Activated CD4-positive, alpha-beta T cell treated with anti-CD3 and anti-CD28 coated beads for 4 hours (primary cell): ENCODE measurements at places on chromosomes 7 and 10.

DNA sequence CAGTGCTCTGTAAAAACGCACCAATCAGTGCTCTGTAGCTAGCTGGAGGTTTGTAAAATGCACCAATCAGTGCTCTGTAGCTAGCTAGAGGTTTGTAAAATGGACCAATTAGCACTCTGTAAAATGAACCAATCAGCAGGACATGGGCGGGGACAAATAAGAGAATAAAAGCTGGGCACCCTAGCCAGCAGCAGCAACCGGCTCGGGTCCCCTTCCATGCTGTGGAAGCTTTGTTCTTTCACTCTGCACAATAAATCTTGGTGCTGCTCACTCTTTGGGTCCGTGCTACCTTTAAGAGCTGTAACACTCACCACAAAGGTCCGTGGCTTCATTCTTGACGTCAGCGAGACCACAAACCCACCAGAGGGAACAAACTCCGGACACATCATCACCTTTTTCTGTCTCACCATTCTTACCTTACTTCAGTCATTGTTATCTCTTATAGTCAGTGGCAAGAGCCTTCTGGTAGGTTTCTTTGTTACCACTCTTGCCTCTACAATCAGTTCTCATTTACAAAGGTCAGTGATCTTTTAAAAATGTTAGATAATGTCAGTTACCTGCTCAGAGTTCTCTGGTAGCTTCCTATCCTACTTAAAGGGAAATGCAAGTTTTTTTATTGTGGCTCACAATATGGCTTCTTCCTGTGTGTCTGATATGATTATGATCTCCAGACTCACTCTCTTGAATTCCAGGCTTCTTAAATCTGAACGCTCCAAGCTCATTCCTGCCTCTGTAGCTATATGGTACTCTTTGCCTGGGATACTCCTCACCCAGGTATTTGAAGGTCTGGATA, 4.5 kb downstream of the STAM start:
- peak; percentile 12 for DNase-seq

- no peak for DNase-seq
Observed at GRCh38 chr7:47804767-47805545, 143.3 kb downstream of the PKD1L1 start.

DNA sequence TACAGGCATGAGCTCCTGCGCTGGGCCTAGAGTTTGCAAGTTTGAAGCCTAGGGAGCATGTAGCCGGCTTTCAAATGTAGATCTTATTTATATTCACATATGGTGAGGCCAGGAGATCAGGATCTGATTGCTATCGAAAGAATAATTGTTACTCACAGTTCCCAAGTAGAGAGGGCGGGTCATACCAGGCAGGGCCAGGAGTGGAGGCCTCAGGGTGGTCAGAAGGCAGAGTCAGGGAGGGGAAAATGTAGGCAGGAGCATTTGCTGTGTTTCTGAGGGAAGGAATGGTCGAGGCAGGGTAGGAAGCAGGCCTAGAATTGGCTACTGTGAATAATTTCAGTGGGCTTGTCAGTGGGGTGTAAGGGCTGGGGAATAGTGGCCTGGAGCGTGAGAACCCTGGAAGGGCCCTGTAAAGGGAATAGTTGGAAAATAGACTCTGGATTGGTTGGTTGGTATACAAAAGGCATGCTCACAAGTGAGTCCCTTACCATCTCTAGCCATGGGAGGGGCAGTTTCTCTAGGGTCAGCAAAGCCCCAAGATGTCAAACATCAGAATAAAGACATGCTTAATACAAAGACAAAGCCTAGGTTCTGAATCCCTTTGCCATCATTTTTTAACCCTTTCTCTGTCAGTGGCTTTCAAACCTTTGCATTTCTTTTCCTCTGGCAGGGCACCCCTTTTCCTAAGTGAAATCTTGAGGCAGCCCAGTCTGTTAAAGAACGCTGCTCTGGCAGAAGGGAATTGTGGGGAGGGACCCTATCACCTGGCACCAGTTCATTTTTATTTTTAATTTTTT, 36.0 kb upstream of the DLG5 start:
- no peak for DNase-seq

DNA sequence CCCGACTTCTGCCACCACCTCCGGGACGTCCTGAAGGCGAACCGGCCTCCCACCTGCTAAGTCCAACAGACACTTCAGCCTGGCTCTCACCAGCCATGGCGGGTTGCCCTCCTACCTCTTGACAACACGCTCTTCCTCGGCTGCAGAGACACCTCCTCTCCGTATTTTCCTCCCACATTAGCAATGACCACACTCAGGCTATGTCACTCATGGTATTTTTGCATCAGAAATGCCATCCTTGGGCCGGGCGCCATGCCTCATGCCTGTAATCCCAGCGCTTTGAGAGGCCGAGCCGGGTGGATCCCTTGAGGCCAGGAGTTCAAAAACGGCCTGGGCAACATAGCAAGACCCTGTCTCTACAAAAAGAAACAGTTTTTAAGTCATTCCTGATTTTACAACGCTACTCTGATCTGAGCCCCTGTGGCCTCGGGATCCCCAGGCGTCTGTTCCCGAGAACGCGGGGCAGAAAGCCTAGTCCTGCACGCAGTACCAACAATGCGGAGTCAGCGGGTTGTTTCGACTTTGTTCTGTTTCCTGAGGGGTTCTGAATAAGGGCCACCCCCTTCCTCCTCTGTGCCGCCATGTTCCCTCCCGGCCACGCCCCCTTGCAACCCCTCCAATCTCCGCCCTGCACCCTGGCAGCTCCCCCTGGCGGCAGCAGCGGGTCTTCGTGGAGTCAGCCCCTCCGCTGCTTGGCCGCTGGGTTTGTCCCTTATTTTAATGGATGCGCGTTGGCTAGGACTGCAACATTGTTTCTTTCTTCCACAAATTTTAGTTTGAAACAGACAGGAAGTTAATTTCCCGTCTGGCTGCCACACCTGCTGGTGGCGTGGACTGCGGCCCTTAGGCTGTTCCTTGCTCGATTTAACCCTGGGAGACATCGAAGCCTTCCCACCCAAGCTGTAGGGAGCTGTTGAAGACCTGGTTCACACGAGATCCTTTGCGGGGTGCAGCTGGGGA, 9.7 kb upstream of the ZFAND2A start:
- DNase-seq, result peak; percentile 60

- DNase-seq, result no peak
Observed at GRCh38 chr10:5631936-5632335, 34.5 kb downstream of the ASB13 start.

- no peak for DNase-seq
Observed at GRCh38 chr10:61389887-61390286, 63.3 kb downstream of the TMEM26 start.

DNA sequence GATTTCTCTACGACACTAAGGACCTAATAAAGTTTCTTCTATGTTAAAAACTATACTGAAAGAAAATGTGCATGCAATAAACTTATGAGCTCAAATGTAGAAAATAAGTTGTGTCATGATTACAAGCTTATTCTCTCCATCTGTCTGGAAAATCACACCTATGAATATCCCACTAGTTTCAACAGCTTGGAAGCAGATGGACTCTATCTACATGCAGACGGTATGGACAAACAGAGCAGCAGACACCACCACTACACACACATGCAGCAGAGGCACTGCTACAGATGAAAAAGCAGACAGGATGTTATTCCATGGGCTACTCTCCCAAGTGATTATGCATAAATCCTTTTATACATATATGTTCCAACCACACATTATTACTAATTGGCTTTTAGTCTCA, 123.4 kb upstream of the TARP start:
- DNase-seq, result no peak

DNA sequence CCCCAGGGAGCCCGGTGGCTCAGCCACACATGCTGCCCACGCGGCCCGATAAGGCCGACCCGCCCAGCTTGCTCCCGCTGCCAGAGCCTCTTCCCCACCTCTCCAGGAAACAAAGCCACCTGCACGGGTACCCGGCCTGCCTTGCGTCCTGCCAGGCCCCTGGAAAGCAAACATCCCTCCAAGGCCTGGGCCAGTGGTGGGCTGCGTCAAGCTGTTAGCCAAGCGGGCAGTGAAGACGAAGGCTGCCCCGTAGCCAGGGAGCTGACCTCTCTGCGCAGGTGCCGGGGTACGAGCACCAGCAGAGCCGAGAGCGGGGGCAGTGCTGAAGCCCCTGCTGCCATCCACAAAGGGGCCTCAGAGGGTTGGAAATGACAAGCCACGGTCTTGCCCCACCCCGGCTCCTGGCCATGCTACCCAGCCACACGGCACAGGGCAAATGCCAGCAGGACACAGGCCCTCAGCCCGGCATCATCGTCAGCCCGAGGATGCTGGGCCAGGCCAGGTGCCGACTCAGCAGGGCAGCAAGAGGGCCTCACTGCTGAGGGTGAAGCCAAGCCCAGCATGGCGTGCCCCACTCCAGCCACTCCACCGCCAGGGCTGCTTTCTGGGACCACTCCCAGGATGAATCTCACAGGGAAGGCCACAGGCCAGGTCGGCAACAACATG, 140.0 kb downstream of the PTPRN2 start:
- no peak for DNase-seq

DNA sequence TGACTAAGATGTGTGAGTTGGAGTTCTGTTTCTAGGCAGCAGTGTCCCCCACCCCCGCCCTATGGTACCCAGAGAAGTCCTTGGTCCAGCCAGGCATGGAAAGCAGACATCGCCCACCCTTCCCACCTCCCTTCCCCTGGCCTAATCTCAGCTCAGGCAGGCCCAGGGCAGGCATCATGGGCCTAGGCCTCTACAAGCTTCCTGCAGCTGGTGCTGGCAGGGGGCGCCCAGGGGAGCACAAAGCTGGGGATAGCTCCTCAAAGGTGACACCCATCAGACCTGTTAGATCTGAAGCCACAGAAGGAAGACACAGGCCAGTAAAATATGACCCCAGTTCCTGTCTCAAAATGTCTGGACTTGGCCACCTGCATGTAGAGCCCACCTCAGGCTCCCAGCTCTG, 18.9 kb upstream of the UNC5B start:
- DNase-seq, result no peak

DNA sequence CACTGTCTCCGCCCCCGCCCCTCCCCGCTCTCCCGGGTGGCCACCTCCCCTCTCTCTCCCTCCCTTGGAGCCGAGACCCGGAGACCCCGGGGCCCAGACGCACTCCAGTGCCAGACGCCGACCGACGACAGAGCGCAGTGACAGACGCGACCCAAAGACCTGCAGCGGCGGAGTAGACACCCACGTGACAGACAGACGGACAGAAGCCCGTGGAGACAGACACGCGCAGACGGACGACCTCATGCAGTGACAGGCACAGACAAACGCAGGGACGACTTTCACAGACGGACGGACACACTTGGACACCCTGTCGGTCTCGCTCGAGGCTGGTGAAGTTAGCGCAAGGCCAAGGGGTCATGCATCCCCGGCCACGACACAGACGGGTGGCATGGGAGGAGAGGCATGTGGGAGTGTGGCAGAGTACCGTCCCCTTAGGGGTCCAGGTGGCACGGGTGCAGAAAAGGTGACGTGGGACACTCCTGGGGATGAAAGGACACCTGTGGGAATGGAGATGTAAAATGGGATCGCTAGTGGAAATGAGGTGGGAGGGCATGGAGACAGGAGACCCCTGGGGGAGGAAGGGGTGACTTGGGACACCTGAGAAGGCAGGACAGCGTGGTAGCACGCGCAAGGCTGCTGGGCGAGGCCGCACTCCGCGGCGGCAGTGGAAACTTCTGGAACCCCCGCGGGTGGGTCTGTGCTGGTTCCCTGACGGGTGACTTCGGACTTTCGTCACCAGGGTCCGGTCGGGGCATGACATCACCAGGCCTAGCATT, 456 bp upstream of the ACHE start:
- no peak for DNase-seq

DNA sequence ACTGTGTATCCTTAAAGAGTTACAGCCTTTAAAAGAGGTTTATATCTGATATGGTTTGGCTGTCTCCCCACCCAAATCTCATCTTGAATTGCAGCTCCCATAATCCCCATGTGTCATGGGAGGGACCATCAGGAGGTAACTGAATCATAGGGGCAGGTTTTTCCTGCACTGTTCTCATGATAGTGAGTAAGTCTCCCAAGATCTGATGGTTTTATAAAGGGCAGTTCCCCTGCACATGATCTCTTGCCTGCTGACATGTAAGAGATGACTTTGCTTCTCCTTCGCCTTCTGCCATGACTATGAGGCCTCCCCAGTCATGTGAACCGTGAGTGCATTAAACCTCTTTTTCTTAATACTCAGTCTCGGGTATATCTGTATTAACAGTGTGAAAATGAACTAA, 9.7 kb downstream of the RTKN2 start:
- no peak for DNase-seq
